Esophagus muscularis mucosa (tissue), 4 donors: ENCODE measurements at places on chromosomes 4 and X. TPM values are rescaled to one million over a fixed set of nuclear protein-coding genes. Genes with fewer than 3 reads are reported as not detected.

DNA sequence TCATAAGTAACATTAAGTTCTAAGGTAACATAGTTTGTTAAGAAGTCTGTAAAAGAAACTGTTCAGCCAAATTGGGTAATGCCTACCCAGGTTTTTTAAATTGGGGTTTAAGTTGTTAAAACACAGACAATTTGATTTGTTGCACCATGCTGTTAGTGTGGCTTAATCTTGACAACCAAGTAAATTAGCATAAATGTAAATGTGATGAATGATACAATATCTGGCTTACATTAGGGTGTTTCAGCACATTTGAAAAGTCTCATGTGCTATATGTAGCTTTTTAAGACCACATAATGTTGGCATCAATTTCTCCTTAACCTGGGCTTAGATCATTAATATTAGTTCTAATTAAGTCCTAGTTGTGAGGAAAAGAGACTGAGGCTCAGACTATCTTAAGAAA is 72.4 kb upstream of the SMARCA5 start:
- no peaks in the 10 kb centered on the region for H3K27me3 ChIP-seq
- no peak for DNase-seq
- peaks cover 33% of the 10 kb centered on the region for H3K4me1 ChIP-seq

- no peak for DNase-seq
- peak overlapping the region; percentile 92 for H3K27ac ChIP-seq
- peak overlapping the region; percentile 74 for H3K4me3 ChIP-seq
Observed at GRCh38 chr4:24471486-24472160, 112.7 kb downstream of the DHX15 start.

DNA sequence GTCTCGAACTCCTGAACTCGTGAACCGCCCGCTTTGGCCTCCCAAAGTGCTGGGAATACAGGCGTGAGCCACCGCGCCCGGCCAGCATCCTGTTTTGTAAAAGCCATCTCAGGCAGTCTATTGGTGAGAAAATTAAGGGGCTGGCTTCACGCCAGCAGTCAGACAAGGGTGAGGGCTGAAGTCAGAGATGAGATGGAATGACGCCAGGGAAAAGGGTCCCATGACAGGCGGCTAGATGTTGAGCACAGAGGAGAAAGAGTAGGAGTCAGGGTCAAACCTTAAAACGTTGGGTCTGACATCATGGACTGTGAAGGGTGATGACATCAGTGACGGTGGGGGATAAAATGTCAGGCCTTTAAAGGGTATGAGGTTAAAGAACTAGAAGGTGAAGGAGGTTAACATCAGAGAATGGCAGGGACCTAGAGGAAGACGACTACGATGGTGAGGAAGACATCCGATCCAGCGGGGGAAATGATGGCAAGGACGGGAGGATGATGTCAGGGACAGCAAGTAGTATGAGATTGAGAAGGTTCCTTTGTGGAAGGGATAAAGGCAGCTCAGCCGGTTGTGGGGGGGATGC is 504 bp upstream of the RBM3 start:
- no peak for DNase-seq
- peak overlapping the region; percentile 79 for H3K4me3 ChIP-seq
- peaks cover 16% of the 10 kb centered on the region for H3K4me1 ChIP-seq

GRCh38 chrX:136268051-136269048 is 17.1 kb upstream of the MAP7D3 start:
- H3K36me3 ChIP-seq: no peaks in the 10 kb centered on the region
- H3K27ac ChIP-seq: no peak overlapping the region
- DNase-seq: no peak
- H3K4me1 ChIP-seq: no peaks in the 10 kb centered on the region
- no peak overlapping the region for H3K4me3 ChIP-seq

- no peak for DNase-seq
- H3K27ac ChIP-seq: no peak overlapping the region
- H3K27me3 ChIP-seq: no peaks in the 10 kb centered on the region
- H3K36me3 ChIP-seq: no peaks in the 10 kb centered on the region
Observed at GRCh38 chr4:20816287-20816686, 116.0 kb downstream of the PACRGL start.

- DNase-seq: peak; percentile 66
- no peak overlapping the region for H3K4me3 ChIP-seq
- H3K36me3 ChIP-seq: no peaks in the 10 kb centered on the region
- peaks cover 4% of the 10 kb centered on the region for H3K4me1 ChIP-seq
Observed at GRCh38 chr4:183852910-183853547, 52.1 kb upstream of the STOX2 start.

DNA sequence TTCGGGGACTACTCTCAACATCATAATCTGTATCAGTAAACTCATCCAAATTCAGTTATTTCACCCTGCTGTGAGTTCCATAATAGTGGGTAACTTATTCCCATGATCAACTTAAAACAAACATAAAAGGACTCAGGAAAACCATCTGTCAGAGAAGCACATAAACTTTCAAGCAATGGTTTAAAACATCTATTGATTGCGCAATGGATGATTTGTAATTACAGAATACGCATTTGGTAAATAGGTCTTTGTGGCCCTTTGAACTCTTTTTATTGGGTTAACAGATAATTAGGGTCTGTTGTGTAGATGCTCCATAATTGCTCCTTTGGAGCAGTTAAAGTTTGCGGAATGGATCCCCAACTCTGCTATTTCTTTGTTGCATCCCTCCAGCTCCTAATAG is 115.3 kb downstream of the KIT start:
- no peak for DNase-seq
- H3K27me3 ChIP-seq: no peaks in the 10 kb centered on the region
- no peak overlapping the region for H3K4me3 ChIP-seq

GRCh38 chr4:13484749-13485221 is 645 bp upstream of the RAB28 start:
- DNase-seq: no peak
- H3K27me3 ChIP-seq: no peaks in the 10 kb centered on the region
- H3K36me3 ChIP-seq: no peaks in the 10 kb centered on the region
- H3K27ac ChIP-seq: peak overlapping the region; percentile 93
- H3K4me3 ChIP-seq: peak overlapping the region; percentile 76
- peaks cover 28% of the 10 kb centered on the region for H3K4me1 ChIP-seq

GRCh38 chr4:6120361-6120760 is 80.0 kb downstream of the JAKMIP1 start:
- peaks cover 23% of the 10 kb centered on the region for H3K27me3 ChIP-seq
- no peaks in the 10 kb centered on the region for H3K4me1 ChIP-seq
- no peak overlapping the region for H3K4me3 ChIP-seq
- no peak overlapping the region for H3K27ac ChIP-seq
- DNase-seq: no peak

DNA sequence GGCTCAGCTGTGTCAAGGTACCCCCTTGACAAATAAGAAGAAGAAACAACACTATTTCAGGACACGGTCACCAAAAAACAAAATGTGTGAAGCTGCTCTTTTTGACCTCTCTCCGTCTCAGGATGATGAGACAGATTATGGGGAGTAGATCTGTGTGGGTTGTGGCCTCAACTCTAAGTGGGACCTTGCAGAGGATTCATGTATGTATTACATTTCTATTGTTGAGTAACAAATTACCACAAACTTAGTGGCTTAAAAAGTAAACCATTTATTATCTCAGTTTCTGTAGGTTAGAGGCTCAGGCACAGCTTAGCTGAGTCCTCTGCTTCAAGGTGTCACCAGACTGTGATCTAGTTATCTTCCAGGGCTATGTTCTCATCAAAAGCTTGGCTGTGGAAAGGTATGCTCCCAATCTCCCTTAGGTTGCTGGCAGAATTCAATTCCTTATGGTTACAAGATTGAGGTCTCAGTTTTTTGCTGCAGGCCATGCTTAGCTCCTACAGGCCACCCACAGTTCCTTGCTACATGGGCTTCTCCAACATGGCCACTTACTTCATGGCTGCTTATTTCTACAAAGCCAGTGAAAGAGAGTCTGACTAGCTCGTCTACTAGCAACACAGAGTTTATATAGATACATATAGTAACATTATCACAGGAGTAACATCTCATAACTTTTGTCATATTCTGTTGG is 28.1 kb downstream of the DGKK start:
- DNase-seq: no peak
- no peak overlapping the region for H3K27ac ChIP-seq
- H3K4me3 ChIP-seq: no peak overlapping the region
- H3K4me1 ChIP-seq: no peaks in the 10 kb centered on the region
- no peaks in the 10 kb centered on the region for H3K27me3 ChIP-seq

- no peaks in the 10 kb centered on the region for H3K27me3 ChIP-seq
- H3K4me1 ChIP-seq: peaks cover 11% of the 10 kb centered on the region
- DNase-seq: no peak
- no peak overlapping the region for H3K4me3 ChIP-seq
- H3K36me3 ChIP-seq: no peaks in the 10 kb centered on the region
Observed at GRCh38 chr4:80219301-80220025, 22.2 kb downstream of the PRDM8 start.

DNA sequence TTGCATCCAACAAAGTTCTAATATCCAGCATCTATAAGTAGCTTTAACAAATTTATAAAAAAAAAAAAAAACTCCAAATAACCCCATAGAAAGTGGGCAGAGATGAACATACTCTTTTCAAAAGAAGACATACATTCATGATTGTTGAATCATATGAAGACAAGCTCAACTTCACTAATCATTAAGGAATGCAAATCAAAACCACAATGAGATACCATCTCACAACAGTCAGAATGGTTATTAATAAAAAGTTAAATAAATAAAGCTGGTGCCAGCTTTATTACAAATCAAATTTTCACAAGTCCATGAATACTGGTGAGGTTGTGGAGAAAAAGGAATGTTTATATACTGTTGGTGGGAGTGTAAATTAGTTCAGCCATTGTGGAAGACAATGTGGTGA is 592.0 kb downstream of the IQCM start:
- H3K27ac ChIP-seq: no peak overlapping the region
- no peak overlapping the region for H3K4me3 ChIP-seq
- no peak for DNase-seq
- no peaks in the 10 kb centered on the region for H3K27me3 ChIP-seq

- H3K36me3 ChIP-seq: peaks cover 18% of the 10 kb centered on the region
- no peak overlapping the region for H3K4me3 ChIP-seq
- H3K4me1 ChIP-seq: no peaks in the 10 kb centered on the region
- no peaks in the 10 kb centered on the region for H3K27me3 ChIP-seq
- DNase-seq: no peak
Observed at GRCh38 chrX:136689436-136689835, 41.5 kb downstream of the CD40LG start.

- DNase-seq: no peak
- H3K36me3 ChIP-seq: no peaks in the 10 kb centered on the region
- H3K27me3 ChIP-seq: no peaks in the 10 kb centered on the region
- H3K27ac ChIP-seq: no peak overlapping the region
Observed at GRCh38 chr4:164304101-164304639, 449.8 kb upstream of the SMIM31 start.

- no peak overlapping the region for H3K27ac ChIP-seq
- no peak overlapping the region for H3K4me3 ChIP-seq
- peaks cover 17% of the 10 kb centered on the region for H3K4me1 ChIP-seq
- no peaks in the 10 kb centered on the region for H3K27me3 ChIP-seq
- DNase-seq: no peak
Observed at GRCh38 chr4:122894827-122895226, 27.6 kb downstream of the NUDT6 start.

DNA sequence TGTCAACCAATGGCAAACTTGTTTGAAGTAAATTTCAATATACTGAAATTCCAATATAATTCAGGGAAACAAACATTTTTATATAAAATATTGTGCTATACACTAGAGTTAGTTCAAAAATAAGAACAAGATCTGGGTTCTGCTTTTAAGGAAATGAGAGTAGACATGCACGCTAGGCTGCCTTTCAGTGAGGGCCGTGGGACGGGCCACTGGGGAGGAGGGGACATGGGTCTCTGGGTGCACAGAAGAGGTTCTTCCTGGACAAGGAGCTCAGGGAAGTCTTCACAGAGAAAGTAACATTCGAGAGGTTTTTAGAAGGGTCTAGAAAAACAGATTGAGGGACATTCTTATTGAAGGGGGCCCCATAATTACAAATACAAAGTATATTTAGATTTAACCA is 64.4 kb downstream of the SHROOM3 start:
- DNase-seq: no peak
- no peaks in the 10 kb centered on the region for H3K36me3 ChIP-seq
- H3K27ac ChIP-seq: no peak overlapping the region

- H3K4me1 ChIP-seq: no peaks in the 10 kb centered on the region
- no peak overlapping the region for H3K4me3 ChIP-seq
- H3K36me3 ChIP-seq: no peaks in the 10 kb centered on the region
Observed at GRCh38 chr4:155094201-155094820, 114.1 kb upstream of the NPY2R start.

SUPT20HL2 gene
- total RNA-seq: 0.33 TPM

KCNIP4 gene
- 0.19 TPM for total RNA-seq

KLHL34 gene
- 0.13 TPM for total RNA-seq

GABRG1 gene
- total RNA-seq: under 0.01 TPM

IGFBP7 gene
- total RNA-seq: 712 TPM

AFP gene
- not detected for total RNA-seq

DGKK gene
- not detected for total RNA-seq

COL4A6 gene
- total RNA-seq: 192 TPM
